ENCODE measurements at places on chromosomes 1 and 21.

DNA sequence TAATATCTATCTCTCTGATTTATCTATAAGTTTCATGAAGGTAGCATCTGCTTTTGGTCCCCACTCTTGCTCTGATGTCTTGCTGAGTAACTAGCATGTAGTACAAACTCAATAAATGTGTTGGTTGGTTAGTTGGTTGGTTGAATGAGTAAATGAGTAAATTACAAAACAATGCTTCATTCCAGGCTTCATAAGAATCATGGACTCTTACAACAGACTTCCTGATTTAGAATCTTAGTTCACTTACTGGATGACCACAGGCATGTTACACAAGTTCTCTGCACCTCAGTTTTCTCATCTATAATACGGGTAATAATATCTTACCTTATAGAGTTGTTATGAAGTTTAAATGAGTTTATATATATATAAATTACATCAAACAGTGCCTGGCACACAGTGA lies 98.6 kb downstream of the ZNF281 start:
- no peak for DNase-seq

GRCh38 chr1:11233208-11233607 lies 29.1 kb downstream of the MTOR start:
- no peak for DNase-seq

- DNase-seq = no peak
These were observed 27.8 kb downstream of the ILDR2 start for GRCh38 chr1:166947398-166948043.

DNA sequence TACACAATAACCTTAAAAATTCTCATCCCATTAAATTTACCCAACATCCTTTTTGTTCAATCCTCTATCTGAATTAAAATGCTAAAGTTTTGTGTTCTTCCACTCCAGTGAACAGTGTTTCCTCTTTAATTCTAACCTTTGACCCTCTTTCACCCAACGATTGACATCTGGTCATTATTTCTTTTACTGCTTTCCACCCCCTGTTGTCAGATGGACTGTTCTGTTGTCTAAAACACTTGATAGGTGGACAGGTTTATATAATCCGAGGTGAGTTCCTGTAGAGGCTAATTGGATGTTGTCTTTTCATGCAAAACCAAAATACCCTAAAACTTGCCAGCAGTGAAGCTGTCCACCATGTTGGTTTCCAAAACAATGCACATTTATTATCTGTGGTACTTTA lies 73.4 kb upstream of the SERTAD4 start:
- no peak for DNase-seq

GRCh38 chr1:79532555-79532954 lies 526.0 kb upstream of the ADGRL4 start:
- DNase-seq = no peak

DNA sequence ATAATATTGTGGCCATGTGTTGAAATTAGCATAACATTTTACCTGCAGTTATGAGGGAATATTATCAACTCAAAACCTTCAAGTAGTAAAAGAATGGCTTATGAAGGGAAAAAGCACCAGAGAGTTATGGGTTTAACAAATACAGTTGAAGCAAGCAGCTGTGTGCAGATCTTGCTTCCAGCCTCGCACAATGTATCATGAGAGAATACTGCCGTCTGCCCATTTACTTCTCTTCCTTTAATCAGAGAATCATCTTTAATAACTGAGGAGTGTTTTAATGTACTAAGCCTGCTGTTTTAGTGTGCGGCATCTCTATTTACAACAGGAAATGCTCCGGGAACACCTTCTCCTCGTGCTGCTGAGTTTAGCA lies 120.9 kb downstream of the ATG4C start:
- DNase-seq = no peak

GRCh38 chr1:172135076-172135672 lies 285.3 kb upstream of the C1orf105 start:
- no peak for DNase-seq

DNA sequence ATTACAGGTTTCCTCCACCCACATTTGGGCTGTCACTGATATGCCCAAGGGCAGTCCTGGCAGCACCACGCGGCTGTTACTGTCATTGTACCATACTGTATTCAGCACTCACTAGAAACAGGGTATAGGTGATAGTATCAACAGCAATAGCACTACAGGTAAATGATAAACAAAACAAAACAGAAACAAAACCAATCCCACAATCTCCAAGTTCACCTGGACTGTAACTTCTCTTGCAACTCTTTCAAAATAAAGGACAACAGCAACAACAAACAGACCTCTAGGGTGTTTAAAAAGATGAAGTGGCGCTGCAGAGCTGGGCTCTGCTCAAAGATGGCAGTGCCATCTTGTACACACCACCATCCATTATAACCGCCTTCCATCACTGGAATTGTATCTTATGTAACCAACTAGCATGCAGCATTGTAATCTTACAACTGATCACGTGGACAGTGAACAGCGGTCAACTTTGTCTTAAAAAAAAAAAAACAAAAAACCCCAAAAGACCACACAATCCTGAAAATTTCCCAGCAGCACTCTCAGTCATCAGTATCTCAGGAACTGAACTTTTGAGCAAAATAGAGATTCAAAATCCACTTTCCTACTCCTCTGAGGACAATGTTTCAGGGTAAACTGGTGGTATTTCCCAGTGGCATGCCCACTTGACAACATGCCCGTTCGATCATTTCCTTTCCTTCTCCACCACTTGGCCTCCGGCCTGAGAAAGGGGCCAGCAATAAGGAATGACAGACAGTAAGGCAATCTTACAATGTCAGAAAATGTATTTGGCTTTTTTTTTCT lies 3.8 kb downstream of the IRF2BP2 start:
- no peak for DNase-seq

DNA sequence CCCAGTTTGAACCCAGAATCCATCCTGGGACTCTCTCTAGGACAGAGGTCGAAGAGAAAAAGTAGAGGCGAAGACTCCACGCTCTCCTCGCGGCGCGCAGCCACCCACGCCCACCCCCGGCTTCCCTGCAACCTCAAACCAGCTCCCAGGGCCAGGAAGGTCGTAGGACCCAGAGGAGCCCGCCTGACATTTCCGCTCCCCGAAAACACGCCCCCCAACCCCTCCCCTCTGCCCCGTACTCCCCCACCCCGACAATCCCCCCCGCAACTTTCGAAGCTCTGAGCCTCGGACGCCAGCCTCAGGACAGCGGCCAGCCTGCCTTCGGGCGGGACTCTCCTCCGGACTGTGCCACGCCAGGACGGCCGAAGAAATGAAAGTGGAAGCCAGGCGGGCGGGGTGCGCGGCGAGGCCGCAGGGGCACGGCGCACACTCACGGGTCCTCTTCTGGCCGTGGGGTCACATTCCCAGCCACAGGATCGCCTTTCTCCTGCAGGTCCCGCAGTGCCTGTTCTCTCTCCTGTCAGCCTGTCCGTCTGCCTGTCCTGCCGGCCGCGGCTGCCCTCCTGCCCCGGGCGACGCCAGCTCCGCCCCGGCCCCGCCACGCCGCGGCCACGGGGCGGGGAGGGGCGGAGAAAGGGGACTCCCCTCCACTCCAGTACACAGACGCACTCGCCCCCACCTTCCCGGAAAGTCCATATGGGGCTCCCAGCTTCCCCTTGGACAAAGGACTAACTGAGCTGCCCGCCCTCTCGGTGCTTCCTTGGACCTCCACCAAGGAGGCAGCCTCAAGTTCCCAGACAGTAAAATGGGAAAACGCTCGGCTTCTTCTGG lies at the start of gene MOB3C:
Gene MOB3C (minus strand): TSS at position 535 of the 831 bp plus-strand sequence. CDS start 3,490 bp downstream, outside the sequence.
- peak; percentile 57 for DNase-seq

- no peak for DNase-seq
These were observed 168.2 kb downstream of the DSCAM start for GRCh38 chr21:40678681-40679284.

GRCh38 chr1:42392255-42392654 lies 11.7 kb downstream of the RIMKLA start:
- no peak for DNase-seq

DNA sequence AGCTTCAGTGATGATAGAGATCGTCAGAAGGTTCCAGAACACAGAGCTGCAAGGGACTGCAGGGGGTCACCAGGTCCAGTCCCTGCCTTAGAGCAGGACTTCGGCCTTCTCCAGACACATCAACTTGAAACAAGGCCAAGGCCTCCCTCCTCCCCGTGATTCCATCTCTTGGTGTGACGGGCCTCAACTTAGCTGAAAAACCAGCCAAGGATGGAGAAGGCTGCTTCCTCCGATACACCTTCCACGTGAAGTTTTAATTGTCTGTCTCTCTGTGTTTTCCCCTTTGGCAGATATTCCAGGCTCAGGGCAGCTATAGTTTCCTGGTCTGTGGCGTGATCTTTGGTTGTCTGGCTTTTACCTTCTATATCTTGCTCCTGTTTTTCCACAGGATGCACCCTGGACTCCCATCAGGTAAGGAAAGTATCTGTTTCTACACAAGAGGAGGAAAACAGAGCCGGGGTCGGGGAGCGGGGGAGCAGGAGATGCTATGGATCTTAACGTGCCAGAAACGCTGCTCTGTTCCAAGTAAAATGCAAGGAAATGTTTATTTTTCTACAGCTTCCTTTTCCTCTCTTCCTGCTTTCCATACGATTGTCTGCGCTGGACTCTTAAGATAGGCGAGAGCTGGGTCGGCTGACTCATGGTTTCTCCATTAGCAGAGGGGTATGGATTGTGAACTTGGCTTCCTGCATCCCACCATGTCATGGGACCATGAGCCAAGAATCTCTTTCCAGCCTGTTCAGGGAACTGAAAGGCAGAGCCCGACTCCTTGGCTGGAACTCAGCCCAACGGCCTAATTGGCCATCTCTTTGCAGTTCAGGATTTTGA lies 32.8 kb downstream of the ELK4 start:
- DNase-seq = no peak

DNA sequence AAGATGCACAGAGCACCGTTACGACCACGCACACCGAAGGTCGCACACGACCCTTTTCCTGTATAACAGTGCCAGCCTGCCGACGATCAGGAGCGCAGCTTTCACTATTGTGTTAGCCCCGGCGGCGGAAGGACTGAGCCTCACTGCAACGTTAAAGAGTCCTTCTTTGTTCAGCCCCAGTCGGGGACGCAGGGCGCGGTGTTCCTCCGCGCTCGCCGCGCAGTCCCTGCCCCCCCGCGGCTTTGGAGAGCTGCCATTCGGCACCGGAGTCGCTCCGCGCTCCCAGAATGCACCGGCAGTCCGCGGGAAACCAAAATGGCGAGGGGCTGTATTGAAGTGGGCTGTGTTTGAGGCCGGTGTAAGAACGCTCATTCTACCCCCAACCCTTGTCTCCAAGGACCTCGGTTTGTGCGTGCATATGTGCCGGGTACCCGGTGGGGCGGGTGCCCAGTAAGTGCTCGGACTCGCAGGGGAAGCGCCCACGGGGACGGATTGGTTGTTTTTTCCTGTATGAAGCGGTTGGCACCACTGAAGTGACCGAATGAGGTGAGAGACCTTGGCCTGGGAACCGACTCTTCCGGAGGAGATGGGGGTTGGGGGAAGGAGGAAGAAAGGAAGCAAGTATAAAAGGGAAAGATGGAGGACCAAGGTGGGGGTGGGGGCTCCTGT lies at the start of gene MTF2:
Gene MTF2 (plus strand): TSS at position 298 of the 669 bp plus-strand sequence. CDS start 244 bp downstream, at position 542.
- DNase-seq = peak; percentile 95

DNA sequence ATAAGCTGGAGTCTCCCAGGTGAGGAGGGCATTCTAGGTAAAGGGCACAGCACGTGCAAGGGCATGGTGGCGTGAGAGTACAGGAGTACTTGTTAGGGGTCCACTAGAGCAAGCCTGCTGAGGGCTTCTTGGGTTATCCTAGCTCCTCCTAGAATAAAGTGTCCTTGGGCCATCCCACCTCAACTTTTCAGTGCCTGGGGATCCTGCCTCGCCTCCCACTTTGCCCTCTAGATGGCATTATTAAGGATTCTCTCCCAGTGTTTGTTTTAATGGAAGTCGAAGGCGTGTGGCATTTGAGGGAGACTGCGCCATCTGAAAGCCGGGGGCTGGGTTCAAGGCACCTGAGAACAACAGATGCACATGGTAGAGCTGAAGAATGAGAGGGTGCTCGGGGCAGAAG lies 74.5 kb upstream of the SELENON start:
- no peak for DNase-seq

DNA sequence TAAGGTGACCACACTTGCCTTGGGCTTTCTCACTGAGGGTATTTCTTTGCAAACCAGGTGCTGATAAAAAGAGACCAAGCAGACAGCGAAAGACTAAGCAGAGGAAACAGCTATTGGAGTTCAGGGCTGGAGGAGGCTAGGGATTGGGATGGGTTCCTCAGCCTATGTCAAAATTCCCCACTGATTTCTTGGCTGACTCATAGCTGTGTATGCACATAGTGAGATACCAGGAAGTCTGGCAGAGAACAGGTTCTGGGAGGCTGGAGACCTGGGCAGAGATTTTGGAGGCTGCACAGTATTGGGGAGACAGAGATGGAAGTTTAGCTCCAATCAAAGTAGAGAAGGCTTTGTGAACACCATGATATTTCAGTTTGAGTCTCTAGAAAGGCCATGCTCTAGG lies 25.3 kb downstream of the YARS1 start:
- no peak for DNase-seq

GRCh38 chr1:53558739-53559315 lies 99.6 kb downstream of the DMRTB1 start:
- no peak for DNase-seq

GRCh38 chr1:183958958-183959357 lies 78.6 kb downstream of the COLGALT2 start:
- DNase-seq = no peak

- no peak for DNase-seq
These were observed 94.5 kb downstream of the HUNK start for GRCh38 chr21:31967334-31967733.

GRCh38 chr1:92219028-92219427 lies 1.3 kb downstream of the C1orf146 start:
- no peak for DNase-seq

DNA sequence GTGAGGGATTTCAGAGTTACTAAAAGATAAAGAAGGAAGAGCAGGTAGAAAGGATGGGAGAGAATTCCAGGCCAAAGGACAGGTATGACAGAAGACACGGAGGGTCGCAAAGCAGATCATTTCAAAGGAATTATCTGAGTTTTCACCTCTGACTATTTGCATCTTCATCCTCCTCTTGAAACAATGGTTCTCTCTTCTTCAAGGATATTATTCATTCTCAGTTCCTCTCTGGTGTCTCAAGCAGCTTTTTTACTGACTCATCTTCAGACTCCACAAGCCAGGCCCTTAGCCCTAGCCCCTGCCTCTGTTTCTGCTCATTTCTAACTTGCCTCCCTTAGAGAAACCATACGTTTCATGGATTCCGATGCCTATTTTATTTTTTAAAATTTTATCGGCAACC lies 15.0 kb downstream of the DDX59 start:
- no peak for DNase-seq

- no peak for DNase-seq
These were observed 3.3 kb upstream of the S1PR1 start for GRCh38 chr1:101233495-101233894.

- no peak for DNase-seq
These were observed 483.6 kb downstream of the LTN1 start for GRCh38 chr21:28509031-28509430.

DNA sequence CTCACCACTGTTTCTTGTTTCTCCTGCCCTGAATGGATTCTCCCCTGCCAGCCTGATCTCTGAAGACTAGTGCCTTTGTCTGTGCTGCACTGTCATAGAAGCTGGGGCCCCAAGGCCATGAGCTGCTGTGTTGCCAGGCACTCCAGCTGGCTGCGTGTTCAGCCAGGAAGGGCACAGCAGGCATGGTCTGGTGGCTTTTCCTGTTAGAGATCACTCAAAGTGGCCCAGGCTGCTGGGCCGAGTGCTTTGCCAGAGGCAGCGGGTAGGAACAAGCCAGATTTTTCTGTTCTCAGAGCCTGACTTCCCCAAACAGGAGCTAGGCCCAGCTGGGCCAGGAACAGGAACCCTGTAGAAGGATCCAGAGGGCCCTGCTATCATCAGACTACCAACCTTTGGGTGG lies 5.2 kb downstream of the ADPRS start:
- no peak for DNase-seq

- no peak for DNase-seq
These were observed 504.1 kb upstream of the PKN2 start for GRCh38 chr1:88179943-88180342.
